NCI-H1417 (cell line): ENCODE measurements at places on chromosomes 3 and 15.

- no peak for DNase-seq
Measured at GRCh38 chr15:80562033-80562432, 133.1 kb upstream of the ABHD17C start.

GRCh38 chr3:154540950-154541604 lies 111.1 kb upstream of the GPR149 start:
- DNase-seq = no peak

- no peak for DNase-seq
Measured at GRCh38 chr3:85571835-85572234, 613.0 kb downstream of the CADM2 start.

DNA sequence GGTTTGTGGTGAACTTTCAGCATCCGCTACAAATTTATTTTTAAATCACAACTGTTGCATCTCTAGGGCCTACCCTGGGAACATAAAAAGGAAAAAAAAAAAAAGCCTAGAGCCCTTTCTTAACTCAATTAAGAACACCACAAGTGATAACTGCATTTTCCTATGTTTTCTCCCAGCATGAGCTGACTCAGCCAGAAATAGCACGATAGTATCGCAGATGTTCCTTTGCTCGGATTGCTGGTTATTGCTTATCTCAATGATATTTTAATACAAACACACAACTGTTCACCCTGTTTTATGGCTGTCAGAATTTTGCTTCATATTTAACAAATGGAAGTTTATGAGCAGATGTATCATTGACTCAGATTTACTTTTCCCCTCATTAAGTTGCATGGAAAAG lies 251.8 kb upstream of the SUCLG2 start:
- no peak for DNase-seq

- DNase-seq = no peak
Measured at GRCh38 chr3:13507570-13508339, 27.6 kb downstream of the HDAC11 start.

DNA sequence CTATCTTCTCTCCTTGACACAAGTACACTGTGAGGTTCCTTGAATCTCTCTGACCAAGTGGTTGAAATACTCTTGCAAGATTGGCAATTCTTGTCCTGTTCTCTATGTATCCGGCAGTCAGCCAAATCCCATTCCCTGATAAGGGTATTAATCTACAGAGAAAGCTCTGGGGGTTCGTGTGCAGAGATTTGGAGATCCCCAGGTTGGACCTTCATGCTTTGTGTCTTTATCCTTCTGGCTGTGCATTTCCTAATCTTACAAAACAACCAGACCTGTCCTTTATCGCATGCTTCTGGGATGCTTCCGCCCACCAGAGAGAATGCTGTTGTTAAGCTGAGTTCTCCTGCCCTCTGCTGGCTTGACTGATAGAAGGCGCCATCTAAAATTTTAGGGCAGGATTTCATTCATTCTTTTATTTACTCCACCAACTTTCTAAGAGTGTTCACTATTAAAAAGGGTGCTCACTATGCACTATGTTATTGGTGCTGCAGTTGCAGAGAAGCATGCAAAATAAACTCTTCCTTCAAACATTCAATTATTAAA lies 8.6 kb upstream of the SST start:
- DNase-seq = peak; percentile 28

GRCh38 chr3:105260385-105260784 lies 106.3 kb upstream of the ALCAM start:
- no peak for DNase-seq

GRCh38 chr3:66372681-66373350 lies 128.0 kb downstream of the LRIG1 start:
- peak; percentile 90 for DNase-seq

GRCh38 chr3:143445118-143445517 lies 325.5 kb downstream of the CHST2 start:
- DNase-seq = no peak

GRCh38 chr3:45656575-45657363 lies 32.4 kb upstream of the SACM1L start:
- DNase-seq = peak; percentile 84

- peak; percentile 38 for DNase-seq
Measured at GRCh38 chr3:125280668-125281361, 68.3 kb upstream of the SLC12A8 start.

DNA sequence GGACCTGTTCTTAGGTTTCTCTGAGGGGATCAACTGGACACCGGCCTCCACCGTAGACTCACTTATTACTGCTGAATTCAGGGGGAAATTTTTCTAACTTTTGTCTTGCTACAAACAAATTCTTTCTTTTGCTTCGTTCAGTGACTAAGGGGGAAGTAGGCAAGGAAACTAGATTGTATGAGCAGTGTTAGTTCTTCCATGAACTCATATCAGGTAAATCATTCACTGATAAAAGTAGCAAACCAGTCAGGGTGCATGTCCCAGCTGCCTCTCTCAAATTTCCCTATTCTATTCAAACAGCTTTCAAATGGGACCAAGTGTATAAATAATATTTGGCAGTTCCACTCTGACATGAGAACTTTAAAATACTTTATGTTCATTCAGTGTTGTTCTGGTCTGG lies 7.3 kb upstream of the CCDC13 start:
- DNase-seq = no peak

DNA sequence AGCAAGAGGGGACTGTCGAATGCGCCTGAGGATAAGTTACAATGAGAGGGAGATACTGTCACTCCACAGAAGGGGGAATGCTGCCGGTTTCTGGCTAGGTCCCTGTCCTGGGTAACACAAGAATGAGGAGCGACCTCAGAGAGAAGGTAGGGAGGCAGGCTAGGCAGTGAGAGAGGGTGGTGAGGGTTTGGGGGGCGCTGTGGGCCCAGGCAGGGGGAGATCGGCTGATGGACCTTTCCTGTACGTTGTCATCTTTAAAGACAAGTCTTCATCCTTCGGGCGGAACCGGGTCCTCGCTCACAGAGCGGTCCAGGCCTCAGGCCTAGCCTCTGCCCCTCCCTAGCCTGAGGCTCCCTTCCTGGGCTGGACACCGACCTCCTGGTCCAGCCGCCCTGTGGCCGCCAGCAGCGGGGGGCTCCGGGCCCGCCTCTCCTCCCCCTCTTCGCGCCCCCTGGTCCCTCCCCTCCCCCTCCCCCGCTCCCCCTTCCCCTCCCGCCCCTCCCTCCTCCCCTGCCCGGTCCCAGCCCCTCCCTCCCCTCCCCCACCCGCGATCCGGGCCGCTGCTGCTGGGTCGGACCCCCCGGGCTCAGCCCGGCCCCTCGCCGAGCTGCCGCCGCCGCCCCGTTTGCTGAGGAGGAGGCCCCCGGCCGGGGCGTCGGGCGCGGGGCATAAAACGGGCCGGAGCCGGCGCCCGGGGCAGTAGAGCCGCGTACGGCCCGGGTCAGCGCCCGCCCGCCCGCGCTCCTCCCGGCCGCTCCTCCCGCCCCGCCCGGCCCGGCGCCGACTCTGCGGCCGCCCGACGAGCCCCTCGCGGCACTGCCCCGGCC lies at the start of gene CHRD:
TSS of gene CHRD (plus strand) at position 697 of the 827 bp plus-strand sequence. CDS start 265 bp downstream, outside the sequence.
- no peak for DNase-seq

DNA sequence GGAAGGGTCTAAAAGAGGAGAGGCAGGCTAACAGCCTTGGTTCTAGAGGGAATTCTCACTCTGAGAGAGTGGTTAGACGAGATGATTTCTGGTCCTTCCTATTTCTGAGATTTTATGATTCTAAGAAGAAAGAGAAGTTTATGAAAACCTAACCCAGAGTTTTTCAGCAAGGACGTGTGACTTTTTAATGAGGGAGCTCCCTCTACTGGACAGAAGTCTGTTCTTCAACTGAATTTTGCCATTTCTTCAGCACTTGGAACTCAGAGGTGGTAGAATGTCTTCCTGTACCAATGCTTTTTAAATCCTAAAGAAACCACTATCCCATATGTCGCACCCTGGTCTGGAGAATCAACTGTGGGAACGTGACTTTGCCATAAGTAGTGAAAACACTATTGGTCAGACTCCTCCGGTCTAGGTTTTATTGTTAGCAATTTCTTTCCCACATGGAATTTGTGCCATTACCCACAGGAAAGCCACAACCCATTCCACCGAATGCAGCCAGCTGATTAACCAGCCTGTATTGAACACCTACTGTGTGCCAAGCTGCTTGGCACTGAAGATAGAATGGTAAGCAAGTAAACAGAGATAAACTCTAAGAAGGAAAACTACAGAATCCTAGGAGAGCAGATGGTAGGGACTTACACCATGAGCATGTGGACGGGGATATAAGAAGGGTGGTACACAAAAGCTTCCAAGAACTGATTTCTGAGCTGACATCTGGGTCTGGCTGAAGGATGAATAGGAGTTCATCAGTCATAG lies 199.5 kb upstream of the LMCD1 start:
- DNase-seq = peak; percentile 48

DNA sequence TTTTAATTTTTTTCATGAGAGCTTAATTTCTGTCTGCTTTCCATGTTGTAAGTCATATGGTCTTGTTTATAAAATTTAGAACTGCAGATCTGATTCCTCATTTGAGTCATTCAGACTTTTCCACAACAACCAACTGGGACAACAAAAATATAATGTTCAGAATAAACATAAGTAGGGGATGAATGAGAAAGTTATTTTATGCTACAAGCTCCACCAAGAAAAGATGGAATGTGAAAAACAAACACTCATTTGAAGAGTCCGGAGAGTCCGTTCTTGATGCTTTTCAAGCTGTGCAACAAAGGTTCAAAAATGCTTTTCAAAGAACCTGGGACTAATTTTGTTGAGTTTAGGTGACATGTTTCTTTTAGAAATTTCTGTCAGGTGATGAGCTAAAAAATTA lies 9.2 kb downstream of the FRMD4B start:
- DNase-seq = no peak

DNA sequence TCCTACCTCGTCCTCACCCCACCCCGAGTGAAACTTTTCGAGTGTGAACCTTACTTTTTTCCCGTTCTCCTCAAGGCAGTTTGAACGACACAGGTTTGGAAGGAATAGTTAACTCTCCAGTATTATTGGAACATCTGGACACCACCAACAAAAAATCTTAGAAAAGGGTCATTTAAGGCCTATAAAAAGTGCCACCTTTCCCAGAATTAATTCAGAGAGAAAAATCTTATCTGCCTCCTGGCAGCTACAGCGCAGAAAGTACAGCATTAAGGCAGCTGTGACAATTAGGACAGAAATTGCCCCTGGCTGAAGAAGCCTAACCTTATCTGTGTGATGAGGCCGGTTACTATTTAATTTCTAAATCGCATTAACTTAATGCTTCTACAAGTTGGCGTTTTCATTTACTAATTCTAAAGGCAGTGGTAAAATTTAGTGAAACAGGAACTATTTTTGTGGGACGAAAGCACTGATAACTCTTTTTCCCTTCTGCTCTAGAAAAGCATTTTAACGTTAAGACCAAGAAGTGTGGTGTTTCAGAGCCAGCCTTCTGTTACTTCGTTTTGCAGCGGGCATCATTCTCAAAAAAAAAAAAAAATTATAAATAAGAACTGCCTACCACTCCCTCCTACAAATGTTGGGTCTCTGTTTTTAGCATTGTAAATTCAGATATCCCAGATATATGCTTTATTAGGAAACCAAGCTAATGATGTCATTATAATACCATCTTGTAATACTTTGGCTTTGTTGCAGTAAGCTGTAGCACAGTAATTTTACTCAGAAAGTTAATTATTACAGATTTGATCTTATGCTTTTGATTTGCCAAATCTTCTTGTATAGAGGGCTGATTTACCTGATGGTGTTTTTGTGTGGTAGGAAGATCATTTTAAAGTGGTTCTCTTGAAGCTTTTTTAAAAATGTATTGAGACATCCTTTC lies 1.4 kb downstream of the ATP11B start:
- peak; percentile 67 for DNase-seq

- no peak for DNase-seq
Measured at GRCh38 chr3:170372190-170372879, 14.8 kb downstream of the SKIL start.

GRCh38 chr15:74134387-74135027 lies 4.1 kb downstream of the ISLR2 start:
- no peak for DNase-seq

DNA sequence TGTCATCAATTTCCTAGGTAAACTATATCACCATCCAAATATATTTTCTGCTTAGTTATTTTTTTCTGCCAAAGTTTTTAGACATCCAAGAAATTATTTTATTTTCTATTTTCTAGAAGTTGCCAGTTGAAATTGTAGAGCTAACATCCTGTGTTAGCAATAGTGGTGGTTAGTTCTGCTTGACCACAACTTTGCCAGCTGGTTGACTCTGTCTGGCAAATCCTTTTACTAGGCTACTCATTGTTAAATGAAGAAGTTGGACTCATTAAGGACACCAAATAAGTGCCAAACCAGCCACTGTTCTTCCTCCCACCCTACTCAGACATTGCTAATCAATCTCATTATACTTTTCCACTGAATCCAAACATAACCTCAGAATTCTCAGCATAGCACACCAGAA lies 15.4 kb upstream of the CRBN start:
- no peak for DNase-seq

DNA sequence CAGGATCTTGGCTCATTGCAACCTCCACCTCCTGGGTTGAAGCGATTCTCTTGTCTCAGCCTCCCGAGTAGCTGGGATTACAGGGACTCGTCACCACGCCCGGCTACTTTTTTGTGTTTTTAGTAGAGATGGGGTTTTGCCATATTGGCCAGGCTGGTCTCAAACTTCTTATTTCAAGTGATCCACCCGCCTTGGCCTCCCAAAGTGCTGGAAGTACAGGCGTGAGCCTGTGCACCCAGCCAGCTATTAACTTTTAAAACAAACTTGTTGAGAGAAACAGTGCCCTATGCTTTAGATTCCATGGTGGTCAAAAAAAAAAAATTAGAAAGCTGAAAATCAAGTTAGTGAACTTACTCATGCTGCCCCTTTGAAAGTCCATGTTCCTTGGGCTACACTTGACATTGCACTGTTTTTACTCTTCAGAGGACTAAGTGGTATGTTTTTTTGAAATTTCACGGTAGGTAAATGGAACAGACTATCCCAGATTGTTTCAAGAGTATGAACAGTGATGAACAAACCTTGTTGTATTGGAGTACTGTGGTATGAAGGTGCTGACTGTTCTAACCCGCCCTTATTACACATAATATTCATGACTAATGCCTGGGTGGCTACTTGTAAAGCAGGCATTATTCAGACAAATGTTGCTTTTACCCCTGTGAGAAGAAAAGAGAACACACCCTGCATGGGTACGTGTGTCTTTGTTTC lies 206.9 kb downstream of the KLHL25 start:
- no peak for DNase-seq

DNA sequence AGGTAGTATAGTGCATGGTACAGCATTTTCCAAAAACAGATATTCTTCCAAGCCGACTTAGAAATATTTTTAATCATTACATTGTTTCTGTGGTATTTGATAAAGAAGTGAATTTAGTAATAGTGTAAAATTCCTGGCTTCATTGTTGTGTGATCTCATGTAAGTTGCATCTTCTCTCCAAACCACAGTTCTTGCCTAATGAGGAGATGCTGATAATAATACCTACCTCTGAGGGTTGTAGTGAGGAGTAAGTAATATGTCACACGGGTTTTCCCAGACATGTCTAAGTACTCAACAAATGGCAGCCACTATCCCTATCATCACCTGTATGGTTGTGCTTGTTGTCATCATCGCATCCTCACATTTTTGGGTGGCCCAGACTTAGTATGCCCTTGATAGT lies 167.3 kb downstream of the SLCO3A1 start:
- no peak for DNase-seq

DNA sequence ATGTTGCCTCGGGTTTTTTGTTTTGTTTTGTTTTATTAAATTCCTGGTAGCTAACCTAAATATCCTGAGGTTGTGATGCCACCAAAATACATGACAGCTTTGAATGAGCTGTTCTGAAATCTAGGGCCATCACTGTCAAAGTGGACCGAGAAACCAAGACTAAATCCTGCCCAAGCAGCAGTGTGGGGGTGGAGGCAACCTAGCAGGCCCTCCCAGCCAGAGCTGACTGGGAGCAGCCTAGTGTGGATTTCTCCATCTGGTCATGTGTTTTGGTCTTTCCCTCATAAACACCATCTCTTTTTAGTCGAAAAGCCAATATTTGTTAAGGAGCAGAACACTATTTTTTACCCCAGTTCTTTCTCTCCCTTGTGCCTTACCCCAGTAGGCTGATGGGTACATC lies 52.2 kb downstream of the LARS2 start:
- no peak for DNase-seq
